GM23338 (cell line): ENCODE measurements at places on chromosomes 7 and 10.

GRCh38 chr10:61179771-61180170 is 235.8 kb upstream of the RHOBTB1 start:
- DNase-seq = no peak

DNA sequence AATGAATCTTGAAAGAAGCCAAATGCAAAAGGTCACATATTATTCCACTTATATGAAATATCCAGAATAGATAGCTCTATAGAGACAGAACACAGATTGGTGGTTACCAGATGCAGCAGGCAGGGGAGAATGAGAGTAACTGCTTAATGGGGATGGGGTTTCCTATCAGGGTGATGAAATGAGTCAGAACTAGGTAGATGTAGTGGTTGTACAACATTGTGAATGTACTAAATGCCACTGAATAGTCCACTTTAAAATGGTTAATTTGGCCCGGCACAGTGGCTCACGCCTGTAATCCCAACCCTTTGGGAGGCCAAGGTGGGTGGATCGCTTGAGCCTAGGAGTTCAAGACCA is 9.4 kb upstream of the SLC25A28 start:
- DNase-seq = no peak

DNA sequence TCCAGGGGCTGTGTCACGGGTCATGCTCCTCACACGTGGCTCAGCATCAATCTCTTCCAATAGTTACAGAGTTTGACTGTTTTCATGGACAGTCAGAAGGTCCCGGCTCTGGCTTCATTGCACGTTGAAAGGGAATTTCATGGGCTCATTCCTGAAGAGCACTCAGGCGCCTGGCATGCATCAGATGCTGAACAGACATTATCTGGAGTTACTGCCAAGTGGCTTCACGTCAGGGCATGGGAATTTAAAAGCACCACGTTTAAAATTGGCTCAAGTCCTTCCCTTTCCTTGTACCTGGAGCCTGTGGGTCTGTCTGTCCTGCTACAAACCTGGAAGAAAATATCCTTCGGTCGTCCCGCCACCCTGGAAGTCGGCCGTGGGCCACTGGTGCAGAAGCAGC is 50.4 kb downstream of the CFAP46 start:
- DNase-seq = no peak

DNA sequence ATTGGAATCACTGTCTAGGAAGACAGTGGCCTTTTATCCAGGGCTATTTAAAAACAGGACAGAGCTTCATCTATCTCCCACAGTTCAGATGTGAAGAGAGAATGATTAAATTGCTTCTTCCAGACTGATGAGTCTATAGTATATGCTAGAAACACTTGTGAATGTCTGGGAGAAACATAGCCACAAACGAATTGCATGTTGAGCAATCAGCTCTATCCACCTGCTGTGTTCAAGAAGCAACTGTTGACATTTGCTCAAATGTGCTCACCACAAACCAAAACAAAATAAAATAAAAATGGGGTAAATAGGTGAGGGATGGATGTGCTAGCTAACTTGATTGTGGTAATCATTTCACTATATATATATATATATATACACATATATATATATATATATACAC is 195.1 kb downstream of the HECW1 start:
- no peak for DNase-seq

DNA sequence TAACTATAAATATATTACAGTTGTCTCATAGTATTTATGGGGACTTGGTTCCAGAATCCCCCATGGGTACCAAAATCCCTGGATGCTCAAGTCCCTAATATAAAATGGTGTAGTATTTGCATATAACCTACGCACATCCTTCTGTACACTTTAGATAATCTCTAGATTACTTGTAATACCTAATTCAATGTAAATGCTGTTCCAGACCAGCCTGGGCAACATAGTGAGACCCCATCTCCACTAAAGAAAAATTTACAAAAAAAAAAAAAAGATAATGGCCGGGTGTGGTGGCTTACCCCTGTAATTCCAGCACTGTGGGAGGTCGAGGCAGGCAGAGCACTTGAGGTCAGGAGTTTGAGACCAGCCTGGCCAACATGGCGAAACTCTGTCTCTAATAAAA is 17.4 kb upstream of the GNA12 start:
- DNase-seq = no peak

- DNase-seq = no peak
Observed at GRCh38 chr7:77454802-77455201, 38.7 kb upstream of the GSAP start.
